H7 (cell line): ENCODE measurements at places on chromosomes 6 and 20. TPM values are rescaled to one million over a fixed set of nuclear protein-coding genes. Genes with fewer than 3 reads are reported as not detected.

Gene RIPOR2
- 0.22 and 0.31 TPM in 2 replicates for total RNA-seq

Gene SLC26A8
- 0.03 TPM in 1 of 2 replicates, not detected in the other for total RNA-seq

Gene GNMT
- total RNA-seq: 0.10 and 0.33 TPM in 2 replicates

Gene UBE3D
- 12.0 and 12.2 TPM in 2 replicates for total RNA-seq

Gene HAO1
- not detected in 2 replicates for total RNA-seq

Gene MCCD1
- not detected in 2 replicates for total RNA-seq

Gene ERGIC3
- total RNA-seq: 191 and 213 TPM in 2 replicates

Gene BTN1A1
- total RNA-seq: 0.11 TPM in 1 of 2 replicates, not detected in the other

Gene PBOV1
- not detected in 2 replicates for total RNA-seq

Gene CNKSR3
- 8.7 and 8.8 TPM in 2 replicates for total RNA-seq

Gene PSMB9
- total RNA-seq: not detected in 2 replicates

Gene OR2H1
- not detected in 2 replicates for total RNA-seq

Gene ADGB
- not detected in 2 replicates for total RNA-seq

Gene KHDC1L
- total RNA-seq: 0.28 TPM in 1 of 2 replicates, not detected in the other
